ENCODE measurements at places on chromosomes 16 and 17. TPM values are rescaled to one million over a fixed set of nuclear protein-coding genes. Genes with fewer than 3 reads are reported as not detected.

GRCh38 chr16:13391337-13391736, 489.9 kb downstream of the SHISA9 start:
- no peak for DNase-seq
- no peaks in the 10 kb centered on the region for H3K36me3 ChIP-seq
- no peaks in the 10 kb centered on the region for H3K27me3 ChIP-seq

Gene SRL
- total RNA-seq = not detected

DNA sequence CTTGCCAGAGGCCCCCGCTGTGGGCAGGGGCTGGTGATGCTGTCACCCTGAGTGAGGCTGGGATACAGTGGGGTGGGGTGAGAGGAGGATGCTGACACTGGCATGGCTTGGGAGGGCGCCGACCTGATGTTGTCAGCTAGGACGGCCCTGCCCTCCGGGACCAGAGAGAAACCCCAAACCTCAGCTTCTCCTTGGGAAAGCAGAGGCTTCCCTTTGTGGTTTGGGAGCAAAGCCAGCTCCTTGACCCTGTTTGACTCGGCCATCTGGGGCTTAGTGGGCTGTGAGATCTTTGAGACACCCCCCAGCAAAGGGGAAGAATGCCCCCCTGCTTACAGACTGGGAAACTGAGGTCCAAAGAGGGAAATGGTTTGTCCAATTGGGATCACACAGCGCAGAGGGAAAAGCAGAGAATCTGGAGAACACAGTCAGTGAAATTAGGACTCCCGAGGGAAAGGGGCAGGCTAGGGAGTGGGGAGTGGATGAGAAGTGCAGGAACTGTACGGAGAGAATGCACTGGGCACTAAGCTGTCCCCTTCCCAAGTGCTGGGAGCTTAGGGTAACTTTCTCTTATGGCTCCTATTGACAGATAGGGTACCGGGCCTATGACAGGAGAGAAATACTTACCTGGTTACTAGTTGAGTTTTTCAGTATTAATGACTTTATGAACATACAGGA, 40.7 kb upstream of the DLX4 start:
- no peak overlapping the region for H3K4me3 ChIP-seq
- H3K27ac ChIP-seq = no peak overlapping the region
- no peaks in the 10 kb centered on the region for H3K36me3 ChIP-seq
- no peak for DNase-seq
- peaks cover 75% of the 10 kb centered on the region for H3K27me3 ChIP-seq

Gene PIK3R6
- 0.83 TPM for total RNA-seq

Gene CLDN9
- not detected for total RNA-seq

GRCh38 chr17:32268734-32269288, 3.2 kb downstream of the RHBDL3 start:
- no peak overlapping the region for H3K27ac ChIP-seq
- peaks cover 60% of the 10 kb centered on the region for H3K27me3 ChIP-seq
- H3K4me1 ChIP-seq = peaks cover 28% of the 10 kb centered on the region
- no peak for DNase-seq

DNA sequence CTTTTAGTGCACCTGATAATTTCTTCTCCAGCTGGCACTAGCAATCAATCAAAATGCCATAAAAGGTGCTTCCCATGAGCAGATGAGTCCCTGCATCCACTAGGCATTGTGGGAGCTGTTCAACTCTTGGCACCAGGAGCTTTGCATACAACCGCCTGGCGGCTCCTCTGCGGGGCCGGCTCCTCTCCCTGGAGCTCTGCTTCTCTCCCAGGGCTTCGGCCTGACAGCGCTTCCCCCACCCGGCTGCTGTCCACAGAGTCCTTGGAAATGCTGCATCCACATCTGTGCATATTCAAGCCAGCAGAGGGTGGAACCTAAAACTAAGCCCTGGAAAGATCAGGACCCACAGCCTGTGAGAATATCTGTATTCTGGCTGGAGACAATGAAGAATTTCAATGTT, 62.9 kb downstream of the LMF1 start:
- peaks cover 2% of the 10 kb centered on the region for H3K36me3 ChIP-seq
- H3K27ac ChIP-seq = no peak overlapping the region
- DNase-seq = no peak

Measured in T-helper 17 cell (primary cell).